ENCODE measurements at places on chromosomes 6 and 20.

DNA sequence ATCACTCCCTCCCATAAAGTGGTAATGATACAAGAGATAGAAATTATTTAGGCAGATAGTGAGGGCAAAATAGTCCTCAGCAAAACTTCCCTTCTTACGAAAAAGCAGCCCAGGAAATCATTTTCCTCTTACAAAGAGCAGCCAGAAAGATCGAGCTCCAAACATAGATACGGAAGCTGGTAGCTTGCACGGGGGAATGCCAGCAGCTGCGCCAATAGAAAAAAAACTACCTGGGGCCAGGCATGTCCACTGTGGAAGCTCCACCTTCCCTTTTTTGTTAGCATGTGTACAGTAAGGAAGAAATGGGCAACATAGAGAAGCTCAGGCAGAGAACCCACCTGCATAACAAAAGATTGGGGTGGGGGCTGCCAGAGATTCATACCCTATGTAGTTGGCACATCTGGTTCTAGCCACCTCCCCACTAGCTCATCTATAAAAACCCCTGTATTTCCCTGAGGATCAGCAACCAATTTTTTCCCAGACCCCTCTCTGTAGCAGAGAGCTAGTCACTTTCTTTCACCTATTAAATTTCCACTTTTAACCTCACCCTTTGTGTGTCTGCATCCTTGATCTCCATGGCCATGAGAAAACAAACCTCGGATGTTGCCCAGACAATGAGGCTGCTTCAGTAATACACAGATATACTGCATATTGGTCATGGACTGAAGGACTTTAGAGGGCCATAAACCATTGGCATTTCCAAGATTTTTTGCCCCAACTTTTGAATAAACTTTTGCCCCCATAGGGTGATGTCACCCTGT, 52.1 kb downstream of the SOD2 start:
- no peak for DNase-seq

DNA sequence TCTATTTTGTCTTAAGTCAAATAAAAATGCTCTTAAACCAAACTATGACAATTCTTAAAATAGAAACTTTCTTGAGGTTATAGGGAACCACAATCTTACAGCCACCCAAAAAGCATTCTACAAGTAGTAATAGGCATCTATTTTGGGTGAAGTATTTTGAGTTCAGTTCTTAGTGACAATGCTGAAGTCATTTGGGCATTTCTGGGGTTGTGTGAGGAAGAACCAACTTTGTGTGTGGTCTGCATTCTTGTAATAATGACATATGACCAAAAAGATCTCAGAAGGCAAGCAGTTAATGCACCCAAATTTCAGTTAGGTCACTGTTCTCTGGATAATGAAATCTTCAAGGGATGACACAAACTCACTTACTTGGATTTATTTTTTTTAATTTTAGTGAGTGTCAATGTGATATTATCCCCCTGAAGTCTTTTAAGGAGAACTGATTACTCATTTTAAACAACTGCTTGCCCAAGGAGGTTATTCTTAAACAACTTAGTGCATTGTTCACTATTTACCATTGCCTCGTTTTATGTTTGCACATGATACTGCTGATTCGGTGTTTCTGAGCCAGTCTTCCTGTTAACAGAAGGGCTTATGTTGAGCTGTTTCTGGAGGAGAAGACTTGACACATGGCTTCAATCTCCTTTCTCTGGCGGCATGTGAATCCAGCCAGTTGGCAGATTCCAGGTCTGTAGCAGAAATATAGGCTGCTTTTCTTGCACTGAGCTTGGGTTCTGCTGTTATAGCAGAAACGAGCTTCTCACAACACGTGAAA, 618.9 kb downstream of the BCKDHB start:
- no peak for DNase-seq

- DNase-seq = no peak
Observed at GRCh38 chr6:3946778-3947177, 97.6 kb downstream of the FAM50B start.

DNA sequence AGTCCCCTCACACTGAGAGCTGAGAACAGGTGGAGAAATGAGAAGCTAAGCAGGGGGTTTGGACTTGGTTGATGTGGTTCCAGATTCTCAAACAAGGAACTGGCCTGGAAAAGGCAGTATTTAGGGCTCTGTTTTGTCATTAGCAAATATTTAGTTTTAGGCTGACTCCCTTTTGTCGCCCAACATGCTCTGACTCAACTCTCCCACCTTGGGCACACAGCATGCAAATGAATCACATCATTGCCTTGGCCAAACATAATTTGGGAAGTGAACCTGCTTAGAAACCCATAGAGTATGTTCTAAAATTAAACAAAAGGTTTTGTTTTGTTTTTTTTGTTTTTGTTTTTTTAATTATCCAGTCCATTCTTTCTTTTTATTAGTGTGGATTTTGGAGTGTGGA, 9.5 kb upstream of the UQCC2 start:
- DNase-seq = no peak

GRCh38 chr6:100376103-100376502, 88.6 kb downstream of the SIM1 start:
- DNase-seq = no peak

DNA sequence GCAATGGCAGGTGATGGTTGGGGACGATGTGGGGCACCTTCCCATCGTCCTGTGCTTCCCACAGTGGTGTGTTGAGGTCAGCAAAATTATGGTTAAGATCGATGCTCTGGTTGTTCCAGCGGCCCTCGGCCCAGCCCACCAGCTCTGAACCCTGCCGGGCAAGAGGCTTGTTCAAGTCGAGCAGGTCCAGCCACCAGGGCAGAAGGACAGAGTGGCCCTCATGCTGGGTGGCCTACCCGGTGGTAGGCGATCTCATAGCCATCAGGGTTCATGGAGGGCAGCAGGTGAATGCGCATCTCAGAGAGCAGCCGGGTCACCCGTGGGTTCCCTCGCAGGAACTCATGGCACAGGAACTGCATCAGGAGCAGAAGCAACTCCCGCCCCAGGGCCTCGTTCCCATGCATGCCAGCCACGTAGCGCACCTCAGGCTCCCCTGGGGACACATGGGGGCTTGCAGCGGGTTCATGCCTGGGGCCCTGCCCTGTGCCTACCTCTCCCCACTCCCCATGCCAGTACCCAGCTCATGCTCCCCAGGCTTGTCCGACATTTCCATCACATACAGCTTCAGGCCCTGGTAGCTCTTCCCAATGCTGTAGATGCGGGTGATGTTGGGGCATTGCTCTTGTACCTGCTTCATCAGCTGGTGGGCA, 4.3 kb downstream of the CPXM1 start:
- DNase-seq = no peak

DNA sequence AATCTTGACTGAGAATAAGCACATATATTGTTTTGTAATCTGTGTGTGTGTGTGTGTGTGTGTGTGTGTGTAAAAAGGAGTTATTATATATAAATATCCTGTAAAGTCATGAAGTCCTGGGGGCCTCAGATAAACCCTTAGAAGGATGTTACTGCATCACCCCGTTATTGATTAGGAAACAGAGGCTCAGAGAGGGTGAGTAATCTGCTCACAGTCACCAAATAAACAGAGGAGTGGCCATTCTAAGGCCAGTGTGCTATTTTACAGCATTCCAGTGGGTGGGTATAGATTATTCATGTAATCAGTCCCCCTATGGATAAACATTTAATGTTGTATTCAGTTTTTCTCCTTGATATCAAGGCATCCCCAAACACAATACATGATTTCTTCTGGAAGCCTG, 87.1 kb downstream of the CDC5L start:
- no peak for DNase-seq

GRCh38 chr6:88662163-88662580, 301.2 kb downstream of the RNGTT start:
- DNase-seq = no peak

- no peak for DNase-seq
Observed at GRCh38 chr6:43658161-43658560, 13.3 kb downstream of the RSPH9 start.

- no peak for DNase-seq
Observed at GRCh38 chr6:155222506-155222905, 41.3 kb upstream of the CLDN20 start.

GRCh38 chr20:63326314-63327230, 33.6 kb downstream of the COL20A1 start:
- DNase-seq = no peak

GRCh38 chr6:127392301-127392700, 48.9 kb upstream of the ECHDC1 start:
- DNase-seq = no peak

- DNase-seq = no peak
Observed at GRCh38 chr6:20186981-20187380, 25.3 kb downstream of the MBOAT1 start.

DNA sequence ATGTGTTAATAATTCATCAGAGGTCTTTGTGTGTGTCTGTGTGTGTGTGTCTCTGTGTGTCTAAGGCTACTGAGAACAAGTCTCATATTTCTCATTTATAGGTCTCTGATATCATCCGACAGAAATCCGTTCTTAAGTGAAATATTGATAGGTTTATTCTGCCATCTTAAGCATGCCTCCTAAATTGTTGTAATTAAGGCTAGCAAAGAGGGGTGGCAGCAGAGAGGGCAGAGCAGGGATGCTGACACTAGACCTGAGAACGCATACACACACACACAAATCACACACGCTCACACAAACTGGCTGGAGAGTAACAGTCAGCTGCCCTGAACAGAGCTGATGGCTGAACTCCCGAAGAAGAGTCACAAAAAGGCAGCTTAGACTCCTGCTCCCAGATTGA, 84.9 kb upstream of the LRFN2 start:
- DNase-seq = no peak

Data from substantia nigra (tissue), 51 donors.